Pancreas (tissue), 10 donors: ENCODE measurements at places on chromosomes 1 and 21. TPM values are rescaled to one million over a fixed set of nuclear protein-coding genes. Genes with fewer than 3 reads are reported as not detected.

GRCh38 chr1:23736437-23737134 lies 6.7 kb upstream of the ELOA start:
- no peaks in the 10 kb centered on the region for H3K4me1 ChIP-seq
- no peaks in the 10 kb centered on the region for H3K36me3 ChIP-seq
- no peak overlapping the region for H3K4me3 ChIP-seq
- DNase-seq: no peak
- no peak overlapping the region for H3K27ac ChIP-seq
- no peaks in the 10 kb centered on the region for H3K27me3 ChIP-seq

DNA sequence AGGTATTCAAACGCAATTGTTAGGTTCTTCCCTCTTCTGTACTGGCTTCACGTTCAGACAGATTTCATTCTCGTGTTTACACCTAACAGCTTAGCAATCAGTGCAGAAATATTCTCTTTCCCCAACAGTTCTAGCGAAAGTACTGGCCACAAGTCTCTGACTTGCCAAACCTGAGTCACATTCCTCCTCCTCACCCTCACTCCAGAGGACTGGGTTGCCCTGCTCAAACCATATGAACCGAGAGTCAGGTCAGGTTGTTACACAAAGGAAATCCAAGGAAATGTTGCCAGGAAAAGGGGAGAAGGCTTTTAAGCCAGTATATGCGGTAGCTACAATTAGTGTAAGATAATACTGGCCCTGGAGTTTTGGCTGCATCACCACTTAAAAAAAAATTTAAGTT lies 282.5 kb downstream of the RGS7 start:
- H3K4me1 ChIP-seq: no peaks in the 10 kb centered on the region
- H3K4me3 ChIP-seq: no peak overlapping the region
- no peaks in the 10 kb centered on the region for H3K27me3 ChIP-seq
- no peak for DNase-seq
- H3K36me3 ChIP-seq: no peaks in the 10 kb centered on the region
- H3K27ac ChIP-seq: no peak overlapping the region

DNA sequence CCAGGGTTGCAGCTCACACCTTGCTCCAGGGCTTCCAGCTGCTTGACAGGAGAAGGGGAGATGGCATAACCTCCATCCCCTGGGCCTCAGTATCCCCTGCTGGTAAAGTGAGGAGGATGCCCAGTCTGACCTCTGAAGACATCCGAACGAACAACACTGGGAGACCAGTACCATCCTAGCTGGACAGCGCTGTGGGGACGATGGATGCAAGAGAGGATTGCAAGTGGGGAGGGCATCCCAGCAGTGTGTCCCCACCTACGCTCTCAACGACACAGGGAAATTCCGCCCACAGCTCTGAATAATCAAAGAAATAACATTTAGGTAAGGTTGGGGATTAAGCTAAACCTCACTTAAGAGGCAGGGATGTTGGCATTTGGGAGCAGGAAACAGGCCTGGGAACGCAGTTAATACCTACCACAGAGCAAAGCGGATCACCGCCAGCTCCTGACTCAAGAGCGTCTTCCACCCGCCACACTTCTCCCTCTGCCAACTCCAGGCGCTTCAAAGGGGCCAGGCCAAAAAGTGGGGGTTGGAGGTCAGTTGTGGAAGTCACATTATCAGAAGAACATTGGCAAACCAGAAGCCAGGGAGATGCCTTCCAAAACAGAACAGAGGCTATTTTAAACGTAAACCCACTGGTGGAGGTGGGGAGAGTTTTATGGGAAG lies 47.6 kb downstream of the SSBP3 start:
- H3K4me3 ChIP-seq: no peak overlapping the region
- no peak for DNase-seq
- peaks cover 25% of the 10 kb centered on the region for H3K4me1 ChIP-seq
- no peak overlapping the region for H3K27ac ChIP-seq
- H3K27me3 ChIP-seq: no peaks in the 10 kb centered on the region

- no peaks in the 10 kb centered on the region for H3K27me3 ChIP-seq
- no peaks in the 10 kb centered on the region for H3K36me3 ChIP-seq
- DNase-seq: no peak
Observed at GRCh38 chr1:151963288-151963687, 30.4 kb downstream of the S100A10 start.

DNA sequence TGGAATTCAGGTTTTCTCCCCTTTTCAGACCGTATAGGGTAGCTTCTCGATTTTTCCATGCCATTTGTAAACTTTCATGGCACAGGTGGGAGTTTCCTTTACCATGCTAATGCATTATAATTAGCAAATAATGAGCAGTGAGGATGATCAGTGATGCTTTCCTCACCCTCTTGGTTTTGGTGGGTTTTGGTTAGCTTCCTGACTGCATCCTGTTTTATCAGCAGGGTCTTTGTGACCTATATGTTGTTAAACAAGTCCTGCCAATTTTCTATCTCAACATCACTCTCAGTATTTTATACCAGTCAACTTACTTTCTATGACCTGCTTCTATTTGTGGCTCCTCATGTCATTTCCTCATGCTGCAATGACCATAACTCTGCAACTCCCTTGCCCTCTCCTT lies 1345.1 kb downstream of the NCAM2 start:
- H3K36me3 ChIP-seq: no peaks in the 10 kb centered on the region
- no peaks in the 10 kb centered on the region for H3K4me1 ChIP-seq
- no peak overlapping the region for H3K27ac ChIP-seq
- H3K27me3 ChIP-seq: no peaks in the 10 kb centered on the region
- DNase-seq: no peak

DNA sequence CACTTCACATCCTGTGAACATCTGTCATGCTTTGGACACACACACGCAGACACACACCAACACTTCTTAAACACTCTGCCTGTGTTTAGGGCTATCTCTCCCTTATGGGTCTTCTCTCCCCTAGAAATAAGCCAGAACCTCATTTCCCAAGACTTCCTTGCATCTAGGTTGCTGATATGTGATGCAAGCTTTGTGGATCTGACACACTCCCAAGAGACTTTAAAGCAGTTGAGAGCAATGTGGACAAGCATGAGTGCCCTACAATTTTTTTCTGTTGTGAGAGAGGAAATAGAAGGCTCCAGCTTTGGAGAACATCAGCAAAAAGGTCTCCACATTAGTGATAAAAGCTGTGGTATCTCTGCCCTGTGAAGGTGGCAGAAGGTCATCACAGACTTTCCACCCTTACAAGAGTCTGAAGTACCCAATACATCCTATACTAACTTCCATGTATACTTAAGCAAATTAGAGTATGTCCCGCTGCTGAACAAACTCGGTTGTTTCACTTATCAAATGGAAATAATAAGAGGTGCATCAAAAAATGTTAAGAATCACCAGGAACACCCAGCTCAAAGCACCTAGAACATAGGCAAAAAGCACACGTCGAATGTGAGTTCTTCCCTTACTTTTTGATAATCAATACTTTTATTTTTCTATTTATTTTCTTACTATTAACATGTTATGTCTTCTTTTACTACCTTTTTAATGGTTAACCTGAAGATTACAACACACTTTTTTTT lies 267.6 kb downstream of the SETD4 start:
- DNase-seq: no peak
- H3K27me3 ChIP-seq: no peaks in the 10 kb centered on the region
- H3K4me1 ChIP-seq: peaks cover 5% of the 10 kb centered on the region

GRCh38 chr1:35597870-35598269 lies 24.8 kb downstream of the TFAP2E start:
- no peaks in the 10 kb centered on the region for H3K4me1 ChIP-seq
- no peak overlapping the region for H3K4me3 ChIP-seq
- no peak for DNase-seq
- no peaks in the 10 kb centered on the region for H3K36me3 ChIP-seq
- H3K27ac ChIP-seq: no peak overlapping the region

DNA sequence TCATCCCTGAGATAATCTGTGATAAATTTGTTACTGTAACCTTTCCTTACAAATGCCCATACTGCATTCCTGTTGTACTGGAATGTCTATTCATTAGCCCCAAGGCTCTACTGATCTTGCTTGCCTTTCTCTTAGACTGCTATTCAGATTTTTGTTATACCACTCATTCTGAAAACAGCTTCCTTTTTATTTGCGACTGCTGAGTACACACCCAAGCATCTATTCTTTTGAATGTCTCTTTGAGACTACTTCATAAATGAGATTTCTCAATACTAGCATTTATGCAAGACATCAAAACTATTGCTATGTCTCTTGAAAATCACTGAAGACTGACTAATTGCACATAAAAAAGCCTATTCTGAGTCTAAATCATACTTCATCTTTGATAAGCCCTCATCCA lies 38.6 kb downstream of the DENND1B start:
- H3K36me3 ChIP-seq: no peaks in the 10 kb centered on the region
- H3K4me1 ChIP-seq: peaks cover 5% of the 10 kb centered on the region
- no peak overlapping the region for H3K4me3 ChIP-seq
- H3K27me3 ChIP-seq: no peaks in the 10 kb centered on the region
- H3K27ac ChIP-seq: no peak overlapping the region
- no peak for DNase-seq

- H3K4me3 ChIP-seq: no peak overlapping the region
- no peak overlapping the region for H3K27ac ChIP-seq
- H3K36me3 ChIP-seq: no peaks in the 10 kb centered on the region
- no peak for DNase-seq
Observed at GRCh38 chr1:91476533-91477217, 24.0 kb upstream of the CDC7 start.

- no peak for DNase-seq
- peaks cover 36% of the 10 kb centered on the region for H3K4me1 ChIP-seq
- H3K4me3 ChIP-seq: no peak overlapping the region
- H3K27me3 ChIP-seq: no peaks in the 10 kb centered on the region
- no peaks in the 10 kb centered on the region for H3K36me3 ChIP-seq
Observed at GRCh38 chr1:116284819-116285390, 88.1 kb upstream of the ATP1A1 start.

The DBT gene
- 7.6 TPM for total RNA-seq

The RAB42 gene
- total RNA-seq: 0.67 TPM

The ACTN2 gene
- 1.6 TPM for total RNA-seq

The AMIGO1 gene
- total RNA-seq: 5.6 TPM

The METTL18 gene
- 2.3 TPM for total RNA-seq

The CDA gene
- not detected for total RNA-seq

The BPNT1 gene
- total RNA-seq: 9.6 TPM

The MR1 gene
- 11.3 TPM for total RNA-seq

The APCS gene
- total RNA-seq: 4.4 TPM

The C1QTNF12 gene
- total RNA-seq: 0.84 TPM
